ENCODE measurements at places on chromosomes 6 and 20.

DNA sequence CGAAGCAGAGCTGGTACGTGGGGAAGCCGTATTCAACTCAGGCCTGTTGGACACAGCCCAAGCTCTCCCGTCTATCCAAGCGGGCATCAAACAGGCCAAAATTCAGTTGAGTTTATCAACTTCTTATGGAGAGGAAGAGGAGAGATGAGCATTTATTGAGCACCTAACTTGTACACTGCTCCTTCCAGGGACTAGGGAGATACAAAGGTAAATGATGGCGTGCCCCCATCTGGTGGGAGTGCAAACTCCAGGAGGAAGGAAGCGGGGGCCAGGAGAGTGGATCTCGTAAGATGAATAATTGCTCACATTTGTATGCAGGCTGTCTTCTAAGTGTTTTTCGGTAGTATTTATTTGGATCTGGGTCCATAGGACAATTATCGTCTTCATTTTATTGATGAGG, 146.6 kb downstream of the SOBP start:
- no peak for DNase-seq

- DNase-seq = no peak
Measured at GRCh38 chr6:169666441-169666840, 35.4 kb downstream of the WDR27 start.

DNA sequence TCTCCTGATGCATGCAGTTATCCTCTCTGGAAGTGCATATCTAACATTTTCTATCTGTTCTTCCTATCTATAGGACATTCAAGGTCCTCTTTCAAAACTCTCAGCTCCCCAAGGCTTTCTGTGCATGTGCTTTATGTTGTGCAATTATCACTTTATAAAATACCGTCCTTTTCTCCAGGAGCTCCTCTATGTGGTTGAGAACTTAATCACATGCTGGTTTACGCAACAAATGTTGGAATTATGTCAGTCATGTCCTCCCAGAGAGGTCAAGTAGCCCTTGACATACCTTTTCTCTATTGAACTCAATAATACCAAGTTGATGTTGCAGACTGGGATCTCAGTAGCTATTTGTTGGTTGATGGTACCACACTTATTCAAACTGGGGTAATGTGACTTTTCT, 388.4 kb downstream of the BTBD3 start:
- DNase-seq = no peak

DNA sequence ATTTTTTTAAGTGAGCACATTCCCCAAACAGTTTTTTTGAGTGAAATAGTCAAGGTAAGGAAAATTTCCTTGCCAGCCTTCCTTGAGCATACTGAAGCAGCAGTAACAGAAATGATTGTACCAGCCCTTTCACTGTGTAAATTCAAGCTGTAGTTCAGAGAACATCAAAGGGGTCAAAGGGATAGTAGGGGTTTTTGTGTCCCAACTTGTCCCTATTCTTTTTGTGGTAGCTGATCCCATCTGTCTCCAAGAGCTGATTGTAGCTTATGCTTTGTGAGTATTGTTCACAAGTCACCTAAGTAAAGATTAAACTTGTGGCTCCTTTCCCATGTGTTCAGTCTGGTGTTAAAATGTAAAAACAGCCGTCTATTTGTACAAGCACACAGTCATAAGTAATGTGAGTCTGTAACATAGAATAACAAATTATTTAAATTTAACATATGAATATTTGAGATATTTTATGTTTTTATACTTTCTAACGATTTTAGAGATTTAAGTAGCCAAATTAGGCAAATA, 185.0 kb downstream of the CENPW start:
- no peak for DNase-seq

DNA sequence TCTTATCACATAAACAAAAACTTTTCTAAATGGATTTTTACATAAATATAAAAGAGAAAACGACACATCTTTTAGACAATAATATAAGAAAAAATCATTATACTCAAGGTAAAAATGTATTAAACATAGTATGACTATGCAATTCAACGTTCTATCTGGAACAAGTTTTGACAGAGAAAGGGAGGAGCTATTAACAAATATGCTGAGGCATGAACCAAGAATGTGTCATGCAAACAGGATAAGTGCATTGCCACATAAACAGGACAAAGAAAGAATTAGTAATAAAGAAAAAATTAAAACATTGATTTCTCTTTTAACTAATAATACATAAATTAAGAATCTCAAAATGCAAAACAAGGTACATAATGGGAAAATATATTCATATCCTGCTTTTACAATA, 1353.4 kb upstream of the GJE1 start:
- DNase-seq = no peak

GRCh38 chr20:9256393-9256792, 187.5 kb downstream of the PLCB4 start:
- no peak for DNase-seq

DNA sequence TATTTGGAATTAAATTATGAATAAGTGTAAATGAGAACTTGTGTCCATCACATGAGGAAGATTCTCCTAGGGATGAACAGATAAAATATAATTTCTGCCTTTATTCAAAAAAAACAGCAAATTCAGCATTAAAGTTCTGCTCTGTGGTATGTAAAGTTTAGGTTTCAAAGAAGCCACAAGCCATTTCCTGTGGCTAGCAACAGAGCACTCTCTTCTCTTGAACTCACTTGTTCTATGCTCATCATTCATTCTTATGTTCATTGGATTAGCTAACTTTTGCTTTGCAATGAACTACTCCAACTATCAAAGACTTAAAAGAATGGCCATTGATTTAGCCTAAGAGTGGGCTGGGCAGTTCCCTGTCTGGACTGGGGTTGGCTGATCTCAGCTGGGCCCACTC, 20.8 kb upstream of the SNRPB2 start:
- DNase-seq = no peak

Measured in NCI-H1048 (cell line).